ENCODE measurements at places on chromosomes 3 and 15. TPM values are rescaled to one million over a fixed set of nuclear protein-coding genes. Genes with fewer than 3 reads are reported as not detected.

The SEMA3B gene
- total RNA-seq: 1.7 TPM

The C3orf62 gene
- total RNA-seq: 12.4 TPM

The INO80 gene
- total RNA-seq: 36.1 TPM

The STAC gene
- total RNA-seq: 0.62 TPM

DNA sequence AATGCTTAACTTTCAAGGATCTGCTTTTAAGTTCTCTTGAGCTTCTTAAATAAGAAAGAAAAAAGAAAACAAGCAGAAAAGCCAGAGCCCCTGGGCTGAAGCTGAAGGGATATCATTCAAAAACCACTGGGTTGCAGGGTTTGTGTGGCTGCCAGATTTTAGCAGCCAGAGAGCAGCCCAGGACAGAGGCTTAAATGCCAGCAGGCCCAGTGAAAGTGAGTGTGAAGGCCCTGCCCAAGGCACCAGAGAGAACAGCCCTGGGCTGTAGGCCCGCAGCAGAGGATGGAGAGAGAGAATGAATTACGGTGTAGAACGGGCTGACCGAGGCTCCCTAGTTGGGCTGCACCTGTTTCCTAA lies 106.3 kb upstream of the BOC start:
- H3K36me3 ChIP-seq: no peaks in the 10 kb centered on the region
- H3K4me1 ChIP-seq: no peaks in the 10 kb centered on the region
- no peak overlapping the region for H3K27ac ChIP-seq
- no peaks in the 10 kb centered on the region for H3K27me3 ChIP-seq
- no peak overlapping the region for H3K4me3 ChIP-seq
- DNase-seq: no peak

GRCh38 chr3:99246010-99246654 lies 344.6 kb upstream of the DCBLD2 start:
- H3K27me3 ChIP-seq: no peaks in the 10 kb centered on the region
- DNase-seq: no peak
- no peaks in the 10 kb centered on the region for H3K4me1 ChIP-seq
- no peak overlapping the region for H3K27ac ChIP-seq

DNA sequence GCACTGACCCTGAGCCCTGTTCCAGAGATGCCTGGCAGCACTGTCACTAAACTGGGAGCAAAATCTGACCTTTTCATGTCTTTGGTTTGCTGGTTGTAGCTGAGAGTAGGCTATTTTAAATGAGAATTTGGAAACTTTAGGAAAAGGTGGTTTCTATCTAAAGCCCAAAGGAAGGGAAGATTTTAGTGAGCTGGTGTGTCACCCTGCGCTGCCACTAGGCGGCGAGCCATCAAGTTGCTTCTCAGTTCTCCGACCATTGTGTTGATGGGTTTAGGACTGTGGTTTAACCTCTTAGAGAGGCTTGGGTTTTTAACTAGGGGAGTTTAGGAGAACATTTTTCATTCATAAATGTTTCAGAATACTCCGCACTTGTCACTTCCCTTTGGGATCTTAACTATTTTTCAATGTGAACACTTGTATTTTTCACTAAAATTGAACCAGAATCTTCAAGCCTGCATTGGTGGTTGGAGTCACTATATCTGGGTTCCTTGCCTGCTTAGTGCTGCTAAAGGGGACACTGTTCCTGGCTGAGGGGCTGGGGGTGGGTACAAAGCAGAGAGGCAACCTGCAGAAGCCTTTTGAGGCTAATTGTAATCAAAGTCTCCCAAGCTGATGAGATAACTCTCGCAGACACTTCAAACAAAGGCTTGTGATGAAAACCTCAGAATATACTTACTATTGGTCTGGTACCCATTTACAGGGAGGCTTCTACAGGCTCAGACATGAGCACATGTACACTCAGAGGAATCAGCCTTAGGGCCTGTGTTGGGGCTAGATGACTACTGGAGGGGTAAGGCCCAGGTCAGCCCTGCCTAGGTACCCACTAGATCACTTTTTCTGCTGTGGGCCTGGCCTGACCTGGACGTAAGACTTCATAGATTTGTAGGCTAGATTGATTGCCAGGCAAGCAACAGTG lies 16.8 kb downstream of the EXOSC7 start:
- H3K27ac ChIP-seq: no peak overlapping the region
- DNase-seq: no peak
- peaks cover 54% of the 10 kb centered on the region for H3K36me3 ChIP-seq
- no peaks in the 10 kb centered on the region for H3K27me3 ChIP-seq

- H3K27ac ChIP-seq: no peak overlapping the region
- no peaks in the 10 kb centered on the region for H3K4me1 ChIP-seq
Observed at GRCh38 chr15:80531796-80532195, 127.6 kb downstream of the ARNT2 start.

DNA sequence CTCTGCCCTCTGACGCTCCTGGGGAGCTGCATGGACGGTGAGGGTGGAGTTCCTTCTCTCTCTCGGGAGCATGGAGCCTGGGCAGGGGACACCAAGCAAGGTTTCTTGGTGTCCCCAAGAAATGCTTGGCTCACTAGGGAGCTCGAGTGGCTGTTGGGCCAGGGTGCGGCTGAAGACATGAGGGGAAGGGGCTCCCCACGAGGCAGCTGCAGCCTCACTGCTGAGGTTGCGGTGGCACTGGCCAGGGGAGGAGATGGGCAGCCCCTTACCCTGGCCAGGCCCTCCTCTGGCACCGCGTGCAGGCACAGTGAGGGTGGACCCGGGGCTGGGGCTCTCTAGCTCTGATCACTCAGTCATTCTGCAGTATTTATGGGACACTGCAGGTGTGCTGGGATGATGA lies 43.5 kb upstream of the SLC41A3 start:
- H3K27me3 ChIP-seq: no peaks in the 10 kb centered on the region
- H3K36me3 ChIP-seq: no peaks in the 10 kb centered on the region
- no peaks in the 10 kb centered on the region for H3K4me1 ChIP-seq
- no peak for DNase-seq

GRCh38 chr3:58011580-58011979 lies 3.4 kb downstream of the FLNB start:
- no peaks in the 10 kb centered on the region for H3K36me3 ChIP-seq
- no peak overlapping the region for H3K4me3 ChIP-seq
- no peak overlapping the region for H3K27ac ChIP-seq
- H3K27me3 ChIP-seq: no peaks in the 10 kb centered on the region
- DNase-seq: no peak

GRCh38 chr3:147049821-147050220 lies 356.5 kb downstream of the ZIC4 start:
- no peak overlapping the region for H3K27ac ChIP-seq
- no peak for DNase-seq
- no peaks in the 10 kb centered on the region for H3K36me3 ChIP-seq
- H3K4me3 ChIP-seq: no peak overlapping the region
